Stimulated activated CD8-positive, alpha-beta memory T cell treated with anti-CD3 and anti-CD28 coated beads, Interleukin-4, amount 100 ng/mL, for 1 hour (primary cell): ENCODE measurements at places on chromosomes 7 and 10.

GRCh38 chr10:90769946-90770841, 87.6 kb downstream of the HTR7 start:
- no peak for DNase-seq

DNA sequence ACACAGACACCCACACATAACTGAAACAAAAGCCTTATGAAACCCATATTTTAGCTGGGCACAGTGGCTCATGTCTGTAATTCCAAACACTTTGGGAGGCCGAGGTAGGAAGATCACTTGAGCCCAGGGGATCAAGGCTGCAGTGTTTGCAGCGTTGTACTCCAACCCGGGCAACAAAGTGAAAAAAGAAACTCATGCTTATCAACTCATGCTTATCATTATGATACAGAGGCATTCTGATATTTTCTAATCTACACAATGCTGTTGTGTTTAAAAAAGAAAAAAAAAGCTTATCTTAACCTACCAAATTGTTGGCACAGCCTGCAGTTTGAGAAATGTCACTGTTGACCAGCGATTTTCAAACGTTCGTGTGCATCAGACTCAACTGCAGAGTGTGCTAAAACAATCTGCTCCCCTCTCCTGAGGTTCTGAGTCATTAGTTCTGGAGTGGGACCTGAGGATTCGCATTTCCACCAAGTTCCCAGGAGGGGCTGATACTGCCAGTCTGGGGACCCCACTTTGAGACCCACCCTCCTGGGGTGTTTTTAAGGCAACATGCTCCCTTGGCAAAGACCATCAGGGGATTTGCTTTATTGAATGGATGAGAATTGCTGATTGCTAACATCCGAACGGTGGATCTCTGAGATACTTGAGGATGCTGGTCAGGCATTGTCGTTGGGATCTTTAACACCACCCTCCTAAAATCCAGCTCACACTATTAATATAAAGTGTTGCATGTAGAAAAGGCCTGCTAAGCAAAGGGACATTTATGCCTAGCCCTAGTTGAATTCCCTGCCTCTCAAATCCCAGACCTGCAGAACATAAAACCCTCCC, 16.2 kb downstream of the CHST3 start:
- DNase-seq, result no peak

GRCh38 chr7:28078036-28078901, 102.3 kb downstream of the JAZF1 start:
- peak; percentile 10 for DNase-seq

- no peak for DNase-seq
Observed at GRCh38 chr7:18715988-18716387, 220.4 kb downstream of the HDAC9 start.

- DNase-seq, result no peak
Observed at GRCh38 chr10:13767676-13768178, 181.0 kb downstream of the PRPF18 start.

GRCh38 chr10:114392112-114392835, 12.0 kb downstream of the AFAP1L2 start:
- DNase-seq, result no peak

DNA sequence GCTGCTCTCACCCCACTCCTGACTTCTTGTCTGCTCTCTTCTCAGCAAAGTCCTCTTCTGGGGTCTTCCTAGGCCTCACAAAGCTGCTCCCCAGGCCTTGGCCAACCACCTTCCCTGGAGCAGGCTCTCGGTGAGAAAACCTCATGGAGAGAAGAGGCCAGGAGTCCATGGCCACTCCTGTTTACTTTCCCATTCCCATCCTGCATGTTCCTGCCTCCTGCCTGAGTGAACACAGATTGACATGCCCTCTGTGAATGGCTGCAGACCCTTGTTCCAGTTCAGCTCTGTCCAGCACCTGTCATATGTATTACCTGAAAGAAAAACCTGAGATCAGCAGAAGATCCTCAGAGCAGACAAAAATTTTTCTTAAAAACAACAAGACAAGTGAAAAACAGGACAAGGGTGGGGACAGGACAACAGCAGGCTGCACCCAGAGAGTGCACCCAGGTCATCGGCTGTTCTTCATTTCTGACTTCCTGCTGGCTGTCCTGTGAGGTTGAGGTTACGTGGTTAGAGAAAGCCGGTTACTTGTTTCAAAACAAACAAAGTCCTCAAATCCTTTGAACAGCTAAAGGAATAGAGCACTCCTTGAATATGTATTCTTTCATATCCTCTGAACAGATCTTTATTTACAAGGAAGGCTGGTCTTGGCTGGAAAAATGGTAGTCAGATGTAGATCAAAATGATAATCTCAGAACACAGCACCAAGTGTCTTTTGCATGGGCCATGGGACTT, 34.0 kb upstream of the DLD start:
- DNase-seq, result no peak

GRCh38 chr7:10612950-10613349, 360.7 kb upstream of the PHF14 start:
- no peak for DNase-seq

GRCh38 chr10:96697438-96697837, 22.9 kb downstream of the PIK3AP1 start:
- no peak for DNase-seq

DNA sequence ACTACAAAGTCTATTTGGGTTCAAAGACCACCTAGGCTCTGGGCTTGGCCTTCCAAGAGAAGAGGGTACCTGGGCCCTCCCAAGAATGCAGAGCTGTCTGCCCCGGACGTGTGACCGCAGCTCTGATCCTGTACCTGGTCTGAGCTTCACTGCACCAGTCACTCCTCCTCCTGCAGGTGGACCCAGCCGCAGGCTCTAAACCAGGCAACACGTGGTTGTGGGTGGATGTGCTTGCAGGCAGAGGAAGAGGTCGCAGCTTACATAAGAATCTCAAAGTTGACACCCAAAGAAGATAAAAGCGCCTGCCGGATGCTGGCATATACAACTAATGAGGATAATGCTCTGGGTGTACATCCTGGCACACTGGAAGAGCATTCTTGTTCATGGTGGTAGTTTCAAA, 9.4 kb upstream of the PFKP start:
- DNase-seq, result no peak

GRCh38 chr7:55335151-55335550, 30.0 kb upstream of the LANCL2 start:
- DNase-seq, result no peak

- DNase-seq, result no peak
Observed at GRCh38 chr10:27719052-27719451, 26.6 kb downstream of the MKX start.

- DNase-seq, result no peak
Observed at GRCh38 chr10:23568996-23569395, 130.1 kb downstream of the OTUD1 start.

DNA sequence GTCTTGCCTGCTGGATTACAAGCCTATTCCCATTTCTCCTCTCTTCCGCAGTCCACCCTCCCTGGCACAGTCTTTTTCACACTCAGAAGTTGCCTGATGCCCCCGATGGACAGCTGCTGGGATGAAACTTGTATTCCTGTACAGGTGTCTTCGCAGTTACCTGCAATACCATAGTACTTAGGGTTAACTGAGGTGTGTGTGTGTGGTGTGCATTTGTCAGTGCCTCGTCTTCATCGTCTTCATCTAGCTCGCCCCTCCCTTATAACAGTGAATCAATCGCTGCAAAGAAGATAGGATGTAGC, 11.0 kb downstream of the NXPH1 start:
- no peak for DNase-seq

- no peak for DNase-seq
Observed at GRCh38 chr7:34096198-34096651, 190.9 kb downstream of the BMPER start.

DNA sequence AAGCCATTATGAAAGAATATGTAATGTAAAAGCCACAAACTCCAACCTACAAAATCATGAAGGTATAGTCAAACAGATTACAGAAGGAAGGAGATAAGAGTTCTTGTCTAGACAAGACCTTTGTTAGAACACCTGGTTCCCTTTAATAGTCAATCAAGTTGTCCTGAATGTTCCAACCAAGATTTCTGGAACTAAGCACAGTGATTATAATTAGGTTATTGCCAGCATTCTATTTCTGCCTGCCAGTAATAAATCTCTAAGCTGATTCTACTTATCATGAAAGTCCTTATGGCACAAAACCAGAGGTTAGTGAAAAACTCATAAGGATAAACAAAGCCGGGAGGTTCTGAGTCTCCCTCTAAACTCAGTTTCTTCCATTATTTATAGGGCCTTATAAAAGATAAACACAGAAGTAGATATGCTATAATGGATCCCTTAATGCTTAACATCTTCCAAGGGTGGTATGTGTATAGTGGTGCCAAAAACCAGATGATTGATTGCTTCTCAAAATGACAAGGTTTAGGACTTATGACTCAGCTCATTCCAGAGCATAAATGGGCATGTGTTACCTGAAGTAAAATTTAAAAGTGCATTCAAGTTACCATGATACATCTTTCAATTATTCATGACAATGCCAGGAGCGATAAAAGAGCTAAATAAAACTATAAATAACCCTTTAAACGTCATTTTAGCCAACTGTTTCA, 237.2 kb downstream of the CSTF2T start:
- DNase-seq, result no peak

GRCh38 chr7:69762821-69763352, 164.6 kb downstream of the AUTS2 start:
- DNase-seq, result no peak

DNA sequence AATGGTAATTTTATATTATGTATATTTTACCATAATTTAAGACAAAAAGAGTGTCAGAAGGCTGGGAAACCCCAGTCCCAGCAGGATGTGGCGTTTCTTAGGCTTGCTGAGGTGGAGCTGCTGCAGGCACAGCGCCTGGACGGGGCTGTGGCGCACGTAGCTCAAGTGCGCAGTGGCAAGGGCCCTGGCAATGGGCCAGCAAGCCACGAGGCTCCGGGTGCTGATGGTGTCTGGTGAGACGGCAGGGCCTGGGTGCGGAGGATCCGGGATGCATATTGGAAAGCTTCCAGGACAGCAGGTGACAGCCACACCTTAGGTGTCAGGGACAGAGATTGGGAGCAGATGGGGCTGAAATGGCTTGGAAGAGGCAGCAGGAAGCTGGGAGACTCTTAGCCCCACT, 37.2 kb downstream of the CLEC2L start:
- DNase-seq, result no peak

DNA sequence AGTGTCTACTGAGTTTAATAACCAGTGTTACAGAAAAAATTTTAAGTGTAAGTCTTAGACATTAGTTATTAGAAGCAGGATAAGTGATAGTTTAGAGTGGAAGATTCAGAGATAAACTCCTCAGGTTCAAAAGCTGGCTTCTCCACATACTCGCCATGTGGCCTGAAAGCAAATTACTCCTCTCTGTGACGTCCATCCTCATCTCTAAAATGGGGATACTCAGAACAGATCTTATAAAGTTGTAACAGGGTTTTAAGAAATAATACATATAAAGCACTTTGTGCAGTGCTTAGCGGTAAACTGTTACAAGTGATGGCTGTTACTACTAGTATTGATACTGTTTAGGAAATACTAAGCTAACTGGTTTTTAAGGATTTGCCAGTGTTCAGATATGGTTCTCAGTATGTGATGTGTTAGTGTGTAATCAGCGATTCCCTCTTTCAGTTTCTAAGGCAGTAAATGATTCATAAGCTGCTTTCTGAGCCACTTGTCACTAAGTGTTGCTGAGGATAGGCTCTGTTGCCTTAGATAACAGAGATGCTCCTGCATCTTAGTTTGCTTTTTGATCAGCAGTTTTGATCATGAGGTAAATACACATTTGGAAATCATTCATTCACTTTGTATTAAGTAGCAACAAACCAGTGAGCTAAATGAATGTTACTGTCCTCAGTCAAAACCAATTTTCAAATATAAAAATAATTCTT, 58.7 kb downstream of the CYP51A1 start:
- no peak for DNase-seq

DNA sequence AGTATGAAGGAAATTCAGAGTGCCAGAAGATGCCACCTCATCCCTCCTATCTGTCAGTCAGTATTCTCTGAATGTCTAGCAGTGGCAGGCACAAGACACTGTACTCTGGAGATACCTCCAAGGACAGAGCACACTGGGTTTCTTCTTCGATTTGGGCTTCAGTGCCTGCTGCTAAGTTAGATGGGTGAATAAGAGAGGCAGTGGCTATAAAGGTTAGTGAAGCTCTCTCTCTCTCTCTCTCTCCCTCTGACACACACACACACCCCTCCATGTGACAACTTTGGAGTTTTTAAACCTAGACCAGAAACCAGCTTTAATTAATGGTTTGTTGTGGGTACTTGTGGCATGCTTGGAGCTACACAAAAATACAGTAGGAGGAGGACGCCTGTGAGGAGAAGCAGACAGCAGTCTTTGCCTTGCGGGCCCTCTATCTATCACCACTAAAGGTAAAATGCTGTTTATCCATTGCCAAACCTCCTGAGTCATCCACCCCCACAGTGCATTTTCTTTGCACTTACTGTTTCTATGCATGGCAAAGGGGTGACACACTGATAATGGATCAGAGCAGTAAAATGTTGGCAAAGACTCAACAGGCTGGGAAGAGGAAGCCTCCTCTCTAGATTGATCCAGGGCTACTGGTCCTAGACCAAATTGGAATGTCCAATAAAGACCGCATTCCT, 102.5 kb downstream of the TRIL start:
- no peak for DNase-seq

DNA sequence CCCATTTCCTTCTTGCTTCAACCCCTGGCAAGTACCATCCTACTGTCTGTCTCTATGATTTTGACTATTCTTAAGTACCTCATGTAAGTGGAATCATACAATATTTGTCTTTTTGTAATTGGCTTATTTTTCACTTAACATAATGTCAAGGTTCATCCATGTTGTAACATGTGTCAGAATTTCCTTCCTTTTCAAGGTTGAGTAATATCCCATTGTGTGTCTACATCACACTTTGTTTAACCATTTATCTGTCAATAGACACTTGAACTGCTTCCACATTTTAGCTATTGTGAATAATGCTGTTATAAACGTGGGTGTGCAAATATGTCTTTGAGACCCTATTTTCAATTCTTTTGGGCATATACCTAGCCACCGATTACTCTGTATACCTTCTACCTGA, 14.0 kb upstream of the CDK14 start:
- no peak for DNase-seq

DNA sequence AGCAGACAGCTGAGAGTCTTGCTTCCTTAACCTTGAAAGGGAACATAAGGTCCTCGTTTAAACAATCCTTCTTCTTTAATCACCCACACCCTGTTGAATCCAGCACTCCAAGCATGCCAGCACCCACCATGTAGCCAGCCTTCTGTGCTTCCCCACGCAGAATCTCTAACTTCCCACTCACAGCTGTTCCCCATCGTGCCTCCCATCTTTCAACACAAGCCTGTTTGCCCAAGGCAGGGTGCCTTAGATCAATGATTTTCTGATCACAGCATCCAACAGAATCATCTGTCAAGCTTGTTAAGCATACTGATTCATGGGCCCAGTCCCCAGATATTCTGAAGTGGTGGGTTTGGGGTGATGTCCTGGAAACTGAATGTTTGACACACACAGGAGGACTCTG, 530.8 kb downstream of the SH2D4B start:
- DNase-seq, result no peak

GRCh38 chr10:16934461-16934860, 117.2 kb upstream of the RSU1 start:
- no peak for DNase-seq

DNA sequence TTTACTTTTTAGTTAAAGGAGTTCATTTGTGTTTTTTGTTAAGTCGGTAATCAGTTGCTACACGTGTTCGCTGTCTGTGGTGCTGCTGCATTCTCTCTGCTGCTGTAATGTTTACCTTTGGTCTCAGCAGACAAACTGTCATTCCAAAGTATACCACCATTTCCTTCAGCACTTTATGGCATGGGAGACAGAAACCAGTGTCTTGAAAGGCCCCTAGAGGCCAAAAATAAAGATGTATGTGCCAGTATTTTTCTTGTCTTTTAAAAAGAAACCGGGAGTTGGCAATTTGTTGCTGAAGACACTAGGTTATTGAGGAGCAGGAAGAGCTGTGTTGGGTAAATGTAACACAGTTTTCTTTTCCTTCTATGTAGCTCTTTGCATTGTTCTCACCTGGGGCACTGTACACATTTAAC, 24.1 kb downstream of the ZNF92 start:
- no peak for DNase-seq
